ENCODE measurements at places on chromosomes 2 and 18.

DNA sequence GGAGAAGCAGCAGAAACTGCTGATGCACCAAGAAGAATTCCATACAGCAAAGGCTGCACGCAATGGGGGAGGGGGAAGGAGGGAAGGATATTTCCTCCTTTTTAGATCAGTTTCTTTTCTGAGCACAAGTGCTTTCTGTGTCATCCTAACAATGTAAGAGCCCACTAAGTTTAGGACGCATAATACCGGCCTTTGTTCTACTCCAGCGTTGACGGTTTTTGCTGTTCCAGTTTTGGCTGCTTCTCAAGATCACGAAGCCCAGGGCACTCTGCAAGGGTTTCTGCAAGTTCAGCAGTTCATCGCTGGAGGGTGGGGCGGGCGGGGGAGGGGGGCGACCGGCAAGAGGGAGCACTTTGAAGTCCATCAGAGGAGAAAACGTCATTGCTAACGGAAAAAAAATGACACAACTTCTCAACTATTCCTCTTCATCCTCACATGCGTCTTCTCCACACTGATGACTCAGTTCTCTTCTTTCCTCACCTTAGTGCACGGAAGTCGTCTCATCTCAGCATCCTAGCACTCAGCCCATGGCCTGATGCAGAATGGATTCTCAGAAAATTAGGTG, 8.7 kb downstream of the FAM178B start:
- peak; percentile 37 for DNase-seq

DNA sequence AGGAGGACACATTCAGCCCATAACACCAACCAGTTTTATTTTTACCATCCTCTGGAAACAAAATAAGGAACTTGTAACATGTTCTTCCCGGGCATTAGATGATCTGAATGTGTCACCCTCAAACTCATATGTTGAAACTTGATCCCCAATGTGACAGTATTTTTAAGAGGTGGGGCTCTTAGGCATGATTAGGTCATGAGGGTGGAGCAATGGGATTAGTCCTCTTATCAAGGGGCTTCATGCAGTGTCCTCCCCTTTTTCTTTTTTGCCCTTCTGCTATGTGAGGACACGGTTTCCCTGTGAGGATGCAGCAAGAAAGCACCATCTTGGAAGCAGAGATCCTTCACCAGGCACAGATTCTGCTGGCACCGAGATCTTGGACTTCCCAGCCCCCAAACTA, 401.5 kb upstream of the TRIB2 start:
- no peak for DNase-seq

GRCh38 chr2:183495589-183496267, 371.5 kb downstream of the NUP35 start:
- DNase-seq = no peak

GRCh38 chr2:24515831-24516230, 24.8 kb downstream of the NCOA1 start:
- DNase-seq = no peak

- DNase-seq = no peak
These were observed 17.4 kb upstream of the KCMF1 start for GRCh38 chr2:84953535-84953934.

GRCh38 chr2:11667866-11668637, 1.9 kb downstream of the NTSR2 start:
- DNase-seq = no peak

GRCh38 chr2:9230051-9230802, 23.6 kb downstream of the ASAP2 start:
- DNase-seq = no peak

- DNase-seq = no peak
These were observed 315.9 kb downstream of the FBXO15 start for GRCh38 chr18:73831688-73832087.

- no peak for DNase-seq
These were observed 109.3 kb downstream of the CHST9 start for GRCh38 chr18:27075828-27076227.

- DNase-seq = no peak
These were observed 37.0 kb upstream of the SLC30A6 start for GRCh38 chr2:32128636-32129035.
